ENCODE measurements at places on chromosomes 5 and 9.

GRCh38 chr5:36870399-36871040, 6.0 kb upstream of the NIPBL start:
- peak; percentile 77 for DNase-seq
- H3K4me3 ChIP-seq = no peak overlapping the region
- peaks cover 4% of the 10 kb centered on the region for H3K36me3 ChIP-seq
- no peak overlapping the region for H3K27ac ChIP-seq

DNA sequence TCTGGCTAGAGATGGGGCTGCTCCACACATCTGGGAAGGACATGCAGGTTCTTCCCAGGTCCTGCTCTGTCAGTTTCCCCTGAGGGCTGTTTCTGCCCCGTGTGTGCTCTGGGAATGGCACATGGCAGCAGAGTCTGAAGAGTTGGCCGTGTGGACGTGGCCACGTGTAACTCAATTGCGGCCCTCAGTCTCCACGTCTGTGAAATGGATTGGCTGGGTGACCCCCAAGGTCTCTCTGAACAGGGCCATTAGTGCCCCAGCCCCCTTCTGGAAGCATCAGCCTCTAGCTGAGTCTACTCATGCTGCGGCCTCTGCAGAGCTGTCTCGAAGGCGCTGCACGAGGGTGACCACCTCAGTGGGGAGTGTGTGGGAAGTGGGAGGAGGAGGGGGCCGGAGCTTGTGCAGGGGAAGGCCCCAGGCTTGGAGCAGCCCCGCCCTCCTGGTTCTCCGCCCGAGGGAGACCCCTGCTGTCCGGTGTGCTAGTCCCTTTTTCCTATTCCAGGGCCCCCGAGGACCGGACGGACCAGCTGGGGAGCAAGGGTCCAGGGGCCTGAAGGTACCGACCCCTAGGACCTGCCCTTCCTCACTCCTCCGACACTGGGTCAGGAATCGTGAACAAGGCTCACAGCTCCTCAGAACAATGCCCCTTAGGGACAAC, 58.9 kb upstream of the ORM1 start:
- no peaks in the 10 kb centered on the region for H3K4me1 ChIP-seq
- H3K36me3 ChIP-seq = no peaks in the 10 kb centered on the region
- H3K27me3 ChIP-seq = no peaks in the 10 kb centered on the region
- no peak overlapping the region for H3K4me3 ChIP-seq
- no peak for DNase-seq

DNA sequence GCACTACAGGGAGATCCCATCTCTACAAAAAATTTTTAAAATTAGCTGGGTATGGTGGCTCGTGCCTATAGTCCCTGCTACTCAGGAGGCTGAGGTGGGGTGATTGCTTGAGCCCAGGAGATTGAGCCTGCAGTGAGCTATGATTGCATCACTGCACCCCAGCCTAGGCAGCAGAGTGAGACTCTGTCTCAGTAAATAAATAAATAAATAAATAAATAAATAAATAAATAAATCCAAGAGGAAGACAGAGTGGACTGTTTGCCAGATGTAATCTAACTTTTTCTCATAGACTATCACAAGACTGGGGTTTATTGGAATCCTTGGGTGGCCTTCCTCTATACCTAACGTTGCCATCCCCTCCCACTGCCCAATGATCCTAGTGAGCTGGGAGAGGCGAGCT, 19.2 kb upstream of the TCF7 start:
- no peak overlapping the region for H3K4me3 ChIP-seq
- H3K27me3 ChIP-seq = peaks cover 2% of the 10 kb centered on the region
- H3K27ac ChIP-seq = no peak overlapping the region
- DNase-seq = no peak

GRCh38 chr5:132876020-132876759, 2.7 kb downstream of the LEAP2 start:
- peaks cover 49% of the 10 kb centered on the region for H3K36me3 ChIP-seq
- H3K27ac ChIP-seq = peak overlapping the region; percentile 46
- H3K4me3 ChIP-seq = no peak overlapping the region
- DNase-seq = peak; percentile 78

- no peak for DNase-seq
- no peaks in the 10 kb centered on the region for H3K4me1 ChIP-seq
- no peaks in the 10 kb centered on the region for H3K27me3 ChIP-seq
- no peaks in the 10 kb centered on the region for H3K36me3 ChIP-seq
- no peak overlapping the region for H3K4me3 ChIP-seq
Measured at GRCh38 chr9:123395276-123395688, 39.3 kb downstream of the CRB2 start.

DNA sequence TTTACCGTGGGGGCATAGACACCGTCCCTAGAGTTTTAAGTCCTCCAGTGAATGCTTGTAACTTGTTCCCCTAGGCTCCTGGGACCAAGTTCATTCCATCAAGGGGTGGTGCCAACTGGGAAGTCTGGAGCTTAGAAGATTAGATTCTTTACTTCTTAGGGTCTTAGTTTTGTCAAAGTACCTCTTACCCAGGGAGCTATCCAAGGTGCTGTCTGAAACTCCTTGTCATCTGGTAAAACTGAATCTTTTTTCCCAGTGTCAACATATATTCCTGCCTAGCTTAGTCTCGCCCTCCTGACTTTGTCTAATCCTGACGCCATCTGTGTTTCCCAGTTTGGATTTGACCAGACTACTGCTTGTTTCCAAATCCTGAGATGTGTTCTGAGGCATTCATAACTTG, 41.6 kb downstream of the MAMDC2 start:
- H3K27me3 ChIP-seq = no peaks in the 10 kb centered on the region
- peak; percentile 44 for DNase-seq
- no peaks in the 10 kb centered on the region for H3K36me3 ChIP-seq

DNA sequence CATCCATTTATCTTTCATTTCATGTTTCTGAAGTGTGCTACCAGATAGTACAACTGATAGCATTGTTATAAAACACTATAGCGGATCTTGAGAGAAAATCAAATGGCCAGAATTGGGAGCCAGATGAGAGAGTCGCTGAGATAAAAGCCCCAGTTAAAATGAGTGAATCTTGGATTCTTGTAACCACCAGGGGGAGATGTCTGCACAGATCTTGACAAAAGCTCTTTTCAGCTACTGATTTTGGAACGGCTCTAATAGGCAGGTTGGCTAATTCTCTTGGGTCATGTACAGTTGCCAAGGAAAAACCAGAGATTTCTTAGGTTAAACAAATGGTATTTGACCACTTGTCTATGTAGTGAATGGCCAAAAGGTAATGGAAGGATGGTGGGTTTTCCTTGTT, 21.7 kb downstream of the F2RL2 start:
- peaks cover 17% of the 10 kb centered on the region for H3K27me3 ChIP-seq
- H3K36me3 ChIP-seq = no peaks in the 10 kb centered on the region

DNA sequence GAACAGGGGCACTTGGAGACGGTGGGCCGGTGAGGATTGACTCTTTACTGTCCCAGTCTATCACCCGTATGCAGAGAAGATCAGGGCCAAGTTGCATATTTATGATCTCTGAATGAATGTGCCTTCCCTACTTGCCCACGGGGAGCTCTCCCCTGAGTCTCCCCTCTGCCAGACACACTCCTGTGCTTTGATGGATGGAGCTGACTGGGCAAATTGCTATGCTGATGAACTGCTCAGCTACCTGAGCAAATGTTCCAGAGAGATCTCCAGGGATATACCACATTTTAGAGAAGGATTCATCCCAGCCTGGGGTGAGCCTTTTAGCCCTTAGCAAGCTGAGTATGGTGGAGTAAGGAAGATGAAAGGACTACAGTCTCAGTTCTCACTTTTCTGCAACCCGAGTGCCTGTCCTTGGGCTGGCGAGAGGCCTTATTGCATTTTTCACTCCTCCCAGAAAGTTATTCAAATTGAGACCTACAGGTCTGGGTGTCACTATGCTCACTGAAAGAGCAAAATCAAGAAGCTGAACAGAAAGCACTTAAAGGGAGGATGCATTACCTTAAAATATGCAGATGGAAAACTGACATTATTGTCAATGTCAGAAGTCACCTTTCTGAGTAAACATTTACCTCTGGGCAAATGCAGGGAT, 526.7 kb upstream of the WWC1 start:
- H3K4me1 ChIP-seq = peaks cover 73% of the 10 kb centered on the region
- DNase-seq = peak; percentile 21
- peaks cover 4% of the 10 kb centered on the region for H3K36me3 ChIP-seq
- peak overlapping the region; percentile 98 for H3K27ac ChIP-seq

DNA sequence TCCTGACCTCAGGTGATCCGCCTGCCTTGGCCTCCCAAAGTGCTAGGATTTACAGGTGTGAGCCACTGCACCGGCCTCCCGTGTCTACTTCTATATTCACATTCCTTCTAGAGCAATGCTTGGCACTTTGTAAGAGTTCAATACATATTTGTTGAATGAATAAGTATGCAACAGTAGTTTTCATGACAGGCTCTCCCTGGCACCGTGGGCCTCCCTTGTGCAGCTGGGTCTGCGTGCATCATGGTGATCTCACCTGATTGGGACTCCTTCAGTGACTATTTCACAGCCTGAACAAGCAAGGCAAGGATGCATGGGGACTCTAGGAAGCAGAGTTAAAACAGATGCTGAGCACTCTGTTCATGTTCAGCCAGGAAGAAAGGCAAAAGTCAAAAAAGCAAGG, 6.8 kb upstream of the ZBTB34 start:
- H3K4me1 ChIP-seq = no peaks in the 10 kb centered on the region
- no peak overlapping the region for H3K27ac ChIP-seq
- peak; percentile 73 for DNase-seq
- peaks cover 31% of the 10 kb centered on the region for H3K27me3 ChIP-seq

GRCh38 chr9:37961351-37961750, 57.4 kb upstream of the SLC25A51 start:
- peaks cover 15% of the 10 kb centered on the region for H3K4me1 ChIP-seq
- no peak overlapping the region for H3K4me3 ChIP-seq
- DNase-seq = no peak
- H3K27ac ChIP-seq = no peak overlapping the region

GRCh38 chr5:137141779-137142178, 357.3 kb downstream of the SPOCK1 start:
- no peaks in the 10 kb centered on the region for H3K36me3 ChIP-seq
- H3K4me1 ChIP-seq = peaks cover 51% of the 10 kb centered on the region
- H3K4me3 ChIP-seq = peak overlapping the region; percentile 14

GRCh38 chr5:179530069-179530998, 20.0 kb upstream of the RUFY1 start:
- peak overlapping the region; percentile 62 for H3K4me3 ChIP-seq
- H3K4me1 ChIP-seq = no peaks in the 10 kb centered on the region
- peak; percentile 47 for DNase-seq
- H3K27me3 ChIP-seq = no peaks in the 10 kb centered on the region

DNA sequence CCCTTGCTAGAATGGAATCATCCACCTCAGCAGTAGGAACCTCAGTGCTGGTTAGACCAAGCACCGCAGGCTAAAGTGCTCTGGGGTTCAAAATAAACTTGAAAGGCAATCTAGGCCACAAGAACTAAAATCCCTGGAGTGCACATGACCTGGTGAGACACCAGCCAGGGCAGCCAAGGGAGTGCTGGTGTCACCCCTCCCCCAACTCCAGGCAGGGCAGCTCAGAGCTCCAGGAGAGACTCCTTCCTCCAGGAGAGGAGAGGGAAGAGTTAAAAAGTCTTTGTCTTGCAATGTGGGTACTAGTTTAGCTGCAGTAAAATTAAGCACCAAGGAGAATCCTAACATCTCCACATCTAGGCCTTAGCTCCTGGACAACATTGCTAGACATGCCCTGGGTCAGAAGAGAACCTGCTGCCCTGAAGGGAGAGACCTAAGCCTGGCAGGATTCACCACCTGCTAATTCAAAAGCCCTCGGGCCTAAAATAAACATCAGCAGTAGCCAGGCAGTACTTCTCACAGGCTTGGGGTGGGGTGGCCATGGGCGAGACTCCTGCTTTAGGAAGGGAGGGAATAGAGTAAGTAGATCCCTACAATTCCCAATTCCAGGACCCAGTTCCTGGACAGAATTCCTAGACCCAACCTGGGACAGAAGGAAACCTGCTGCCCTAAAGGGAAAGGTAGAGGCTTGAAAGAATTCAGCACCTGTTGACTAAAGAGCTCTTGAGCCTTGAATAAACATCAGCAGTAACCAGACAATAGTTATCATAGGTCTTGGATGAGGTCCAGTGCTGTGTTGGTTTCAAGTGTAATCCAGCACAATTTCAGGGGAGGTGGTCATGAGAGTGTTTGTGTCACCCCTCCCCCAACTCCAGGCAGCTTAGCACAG, 25.8 kb downstream of the UGT3A2 start:
- H3K4me3 ChIP-seq = no peak overlapping the region
- no peaks in the 10 kb centered on the region for H3K4me1 ChIP-seq
- DNase-seq = no peak

DNA sequence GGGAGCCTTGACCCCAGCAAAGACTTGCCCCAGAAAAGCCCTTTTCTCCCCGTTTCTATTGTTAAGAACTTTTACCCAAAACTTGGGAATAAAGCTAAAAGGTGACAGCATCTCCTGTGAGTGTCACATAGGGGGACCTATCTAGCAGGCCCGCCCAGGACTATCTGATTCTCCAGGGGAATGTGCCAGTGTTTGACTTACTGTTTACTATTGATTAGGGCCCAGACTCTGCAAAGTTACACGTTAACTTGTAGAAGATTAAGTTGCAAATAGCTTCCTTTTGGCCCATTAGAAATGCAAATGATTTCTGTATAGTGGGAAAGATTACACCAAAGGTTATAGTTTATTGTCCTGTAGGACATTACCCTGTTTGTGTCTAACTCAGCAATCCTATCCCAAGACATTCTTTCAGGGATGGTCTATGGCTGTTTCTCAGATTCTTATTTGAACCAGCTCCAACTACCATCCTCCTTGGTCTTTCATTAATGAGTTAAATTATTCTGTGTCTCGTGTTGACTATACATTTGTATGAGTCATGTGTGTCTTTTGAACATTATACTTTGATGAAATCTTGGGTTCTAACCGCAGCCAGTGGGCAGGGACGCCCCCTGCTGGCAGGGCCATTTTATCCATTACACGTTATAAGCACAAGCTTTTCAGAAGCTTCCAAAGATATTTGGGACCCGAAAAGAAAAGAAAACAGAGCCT, 60.7 kb downstream of the HRH2 start:
- H3K36me3 ChIP-seq = no peaks in the 10 kb centered on the region
- H3K4me3 ChIP-seq = no peak overlapping the region

GRCh38 chr9:133460405-133461175, 812 bp downstream of the CACFD1 start:
- peak; percentile 37 for DNase-seq
- H3K4me1 ChIP-seq = no peaks in the 10 kb centered on the region
- H3K4me3 ChIP-seq = peak overlapping the region; percentile 77
- no peaks in the 10 kb centered on the region for H3K27me3 ChIP-seq

DNA sequence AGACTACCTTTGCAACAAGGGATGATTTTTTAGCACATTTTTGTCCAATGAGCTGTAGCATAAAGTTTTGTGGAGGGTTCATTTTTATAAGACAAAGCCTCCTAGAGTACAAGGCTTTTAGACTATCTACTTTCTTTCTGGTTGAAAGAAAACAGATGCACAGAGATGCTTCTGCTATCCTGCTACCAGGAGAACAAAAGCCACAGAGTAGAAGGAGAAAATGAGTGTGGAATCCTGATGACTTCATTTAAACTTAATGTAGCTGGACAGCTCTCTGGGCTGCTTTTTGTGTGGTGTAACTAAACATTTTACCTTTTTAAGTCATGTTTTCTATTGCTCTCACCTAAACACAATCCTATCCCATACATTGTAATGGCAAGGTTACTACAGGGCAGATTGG, 1009.4 kb downstream of the TLE1 start:
- no peaks in the 10 kb centered on the region for H3K4me1 ChIP-seq
- H3K27ac ChIP-seq = no peak overlapping the region
- no peak for DNase-seq
- no peaks in the 10 kb centered on the region for H3K27me3 ChIP-seq

- no peaks in the 10 kb centered on the region for H3K27me3 ChIP-seq
- peak overlapping the region; percentile 30 for H3K4me3 ChIP-seq
- peak; percentile 85 for DNase-seq
Measured at GRCh38 chr9:77712533-77713130, 64.5 kb upstream of the GNA14 start.

Measured in GM23248 (cell line).